HepG2 (cell line): ENCODE measurements at places on chromosomes 4 and X. TPM values are rescaled to one million over a fixed set of nuclear protein-coding genes. Genes with fewer than 3 reads are reported as not detected.

PRPS2 gene
- total RNA-seq = 24.4 and 29.2 TPM in 2 replicates

DNA sequence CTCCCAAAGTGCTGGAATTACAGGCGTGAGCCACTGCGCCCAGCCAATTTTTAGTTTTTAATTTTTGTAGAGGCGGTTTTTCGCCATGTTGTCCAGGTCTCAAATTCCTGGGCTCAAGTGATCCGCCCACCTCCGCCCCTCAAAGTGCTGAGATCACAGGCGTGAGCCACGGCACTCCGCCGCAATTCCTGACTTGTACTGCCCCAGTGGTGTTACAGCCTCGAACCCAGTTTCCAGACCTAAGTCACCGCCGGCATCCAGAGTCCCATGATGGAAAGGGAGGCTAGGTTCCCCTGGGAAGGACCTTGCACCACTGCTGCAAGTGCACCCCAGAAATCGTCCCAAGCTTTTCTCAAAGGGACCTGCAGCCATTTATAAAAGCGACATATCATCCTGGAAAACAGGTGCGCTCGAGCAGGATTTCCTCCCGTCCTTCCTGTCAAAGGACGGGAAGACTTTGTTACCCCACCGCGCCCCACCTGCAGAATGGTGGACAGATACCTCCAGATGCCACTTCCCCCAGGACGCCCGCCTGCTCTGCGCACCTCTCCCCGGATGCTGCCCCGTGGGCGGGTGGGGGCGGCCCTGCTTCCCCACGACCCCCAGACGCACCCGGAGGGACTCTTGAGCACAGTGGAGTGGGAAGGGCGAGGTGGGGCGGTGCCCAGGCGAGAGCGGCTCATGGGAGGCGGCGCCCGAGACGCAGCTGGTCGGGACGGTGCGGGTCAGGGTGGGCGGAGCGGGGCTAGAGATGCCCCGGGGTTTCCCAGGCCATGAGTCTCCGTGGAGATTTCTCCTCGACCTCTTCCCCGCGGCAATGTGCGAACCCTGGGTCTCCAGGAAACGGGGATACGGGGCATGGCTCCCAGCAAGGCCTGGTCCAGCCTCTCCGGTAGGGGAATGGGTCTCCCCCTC, 947 bp upstream of the RPL10 start:
- DNase-seq = peak; percentile 40
- peaks cover 22% of the 10 kb centered on the region; the same call in 2 of the 3 replicates for H3K36me3 ChIP-seq
- peak overlapping the region; percentile 52 for H3K4me3 ChIP-seq
- H3K27me3 ChIP-seq = no peaks in the 10 kb centered on the region; the same call in 2 of the 3 replicates

DNA sequence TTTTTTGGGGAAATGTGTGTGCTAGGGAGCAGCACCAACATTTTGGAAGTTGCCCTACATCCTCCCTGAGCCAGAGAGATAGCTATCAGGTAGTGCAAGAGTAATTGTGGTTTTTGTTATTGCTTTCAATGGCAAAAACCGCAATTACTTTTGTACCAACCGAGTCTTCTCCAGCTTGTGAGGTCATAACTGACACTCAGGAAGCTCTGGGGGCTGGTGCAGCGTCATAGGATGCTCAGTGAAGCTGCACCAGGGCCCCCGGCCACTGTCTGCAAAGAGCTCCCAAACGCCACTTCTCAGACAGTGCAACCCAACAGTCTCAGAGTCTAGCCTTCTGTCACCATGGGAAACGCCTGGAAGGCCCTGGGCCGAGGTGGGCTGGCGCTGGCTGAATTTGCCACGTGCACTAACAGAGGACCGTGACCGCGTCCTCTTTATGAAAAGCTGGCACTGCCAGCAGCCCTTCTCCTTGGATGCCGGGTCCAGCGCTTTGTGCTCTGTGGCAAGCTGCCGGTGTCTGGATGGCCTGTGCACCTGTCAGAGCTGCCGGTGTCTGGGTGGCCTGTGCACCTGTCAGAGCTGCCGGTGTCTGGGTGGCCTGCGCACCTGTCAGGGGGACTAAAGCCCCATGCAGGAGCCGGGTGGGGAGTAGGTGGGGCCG, 19.4 kb downstream of the SH3TC1 start:
- peaks cover 70% of the 10 kb centered on the region; the same call in 2 of the 3 replicates for H3K36me3 ChIP-seq
- H3K4me3 ChIP-seq = no peak overlapping the region
- DNase-seq = no peak
- H3K27ac ChIP-seq = no peak overlapping the region
- H3K4me1 ChIP-seq = peaks cover 19% of the 10 kb centered on the region

GLOD5 gene
- total RNA-seq = 0.73 and 0.93 TPM in 2 replicates

GRCh38 chr4:40340030-40340429, 4.9 kb downstream of the CHRNA9 start:
- H3K36me3 ChIP-seq = no peaks in the 10 kb centered on the region
- peaks cover 9% of the 10 kb centered on the region for H3K4me1 ChIP-seq
- H3K27me3 ChIP-seq = peaks cover 6% of the 10 kb centered on the region; the same call in 1 of the 3 replicates
- DNase-seq = no peak
- no peak overlapping the region for H3K27ac ChIP-seq

DNA sequence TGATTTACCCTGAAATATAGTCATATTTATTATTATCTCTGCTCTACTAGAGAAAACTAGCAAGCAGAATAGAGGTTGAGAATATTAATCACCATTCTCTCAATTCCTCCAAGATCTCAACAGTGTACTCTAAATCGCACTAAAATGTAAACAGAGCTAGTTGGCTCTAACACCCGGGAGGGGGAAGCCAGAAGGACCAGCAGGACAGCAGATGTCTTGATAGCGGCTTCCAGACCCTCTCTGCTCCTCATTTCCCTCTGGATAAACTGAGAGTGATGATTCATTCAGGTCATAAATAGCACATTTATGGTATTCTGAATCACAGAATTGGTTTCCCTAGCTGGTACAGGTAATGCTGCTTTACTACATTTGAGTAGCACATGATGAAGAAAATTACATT, 82.5 kb downstream of the TBC1D9 start:
- DNase-seq = no peak
- H3K4me1 ChIP-seq = no peaks in the 10 kb centered on the region
- no peak overlapping the region for H3K4me3 ChIP-seq
- no peaks in the 10 kb centered on the region for H3K27me3 ChIP-seq
- no peak overlapping the region for H3K27ac ChIP-seq

NXF2 gene
- total RNA-seq = not detected in 2 replicates

GRCh38 chrX:40578039-40578695, 2.6 kb upstream of the ATP6AP2 start:
- peak; percentile 40 for DNase-seq
- H3K4me3 ChIP-seq = 0 out of 2 replicates have a peak overlapping the region, but pooled peaks have one; percentile 7
- no peaks in the 10 kb centered on the region for H3K36me3 ChIP-seq
- no peaks in the 10 kb centered on the region for H3K27me3 ChIP-seq
- H3K4me1 ChIP-seq = peaks cover 46% of the 10 kb centered on the region

- no peak overlapping the region for H3K27ac ChIP-seq
- no peaks in the 10 kb centered on the region for H3K36me3 ChIP-seq
- H3K4me1 ChIP-seq = no peaks in the 10 kb centered on the region
- no peaks in the 10 kb centered on the region for H3K27me3 ChIP-seq
- H3K4me3 ChIP-seq = no peak overlapping the region
Observed at GRCh38 chr4:85986266-85986665, 373.6 kb downstream of the MAPK10 start.

- H3K27ac ChIP-seq = no peak overlapping the region
- no peaks in the 10 kb centered on the region for H3K4me1 ChIP-seq
- no peaks in the 10 kb centered on the region for H3K36me3 ChIP-seq
- no peak for DNase-seq
Observed at GRCh38 chrX:113384628-113385027, 544.0 kb upstream of the AMOT start.

GRPR gene
- total RNA-seq = 0.04 TPM in 1 of 2 replicates, not detected in the other

PSAPL1 gene
- 0.02 TPM in 1 of 2 replicates, not detected in the other for total RNA-seq

GRCh38 chrX:43953218-43953617, 20.0 kb downstream of the NDP start:
- no peak overlapping the region for H3K27ac ChIP-seq
- DNase-seq = no peak
- H3K27me3 ChIP-seq = no peaks in the 10 kb centered on the region
- no peaks in the 10 kb centered on the region for H3K4me1 ChIP-seq

GRCh38 chr4:3121110-3121509, 46.6 kb downstream of the HTT start:
- H3K36me3 ChIP-seq = peaks cover 24% of the 10 kb centered on the region
- no peak for DNase-seq
- no peaks in the 10 kb centered on the region for H3K27me3 ChIP-seq

- H3K4me1 ChIP-seq = no peaks in the 10 kb centered on the region
- no peaks in the 10 kb centered on the region for H3K27me3 ChIP-seq
- H3K4me3 ChIP-seq = no peak overlapping the region
Observed at GRCh38 chr4:48139691-48140090, 5.6 kb upstream of the TXK start.

DNA sequence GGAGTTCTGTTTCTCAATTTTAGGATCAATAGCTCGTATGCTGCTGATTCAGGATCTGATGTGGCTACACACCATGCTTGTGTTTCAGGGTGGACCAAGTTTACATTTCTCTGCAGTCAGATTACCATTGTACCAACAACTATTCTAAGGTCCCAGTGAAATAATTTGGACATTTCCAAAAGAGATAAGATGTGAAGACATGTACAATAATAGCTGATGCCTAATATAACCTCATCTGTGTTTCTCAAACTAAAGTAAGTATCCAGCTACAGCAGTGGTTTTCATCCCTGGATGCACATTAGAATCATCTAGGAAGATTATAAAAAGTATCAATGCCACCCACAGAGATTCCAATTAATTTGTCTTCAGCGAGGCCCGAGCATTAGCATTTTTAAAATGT, 209.7 kb downstream of the ANTXR2 start:
- H3K4me3 ChIP-seq = no peak overlapping the region
- no peaks in the 10 kb centered on the region for H3K27me3 ChIP-seq
- no peaks in the 10 kb centered on the region for H3K36me3 ChIP-seq
- DNase-seq = no peak

DNA sequence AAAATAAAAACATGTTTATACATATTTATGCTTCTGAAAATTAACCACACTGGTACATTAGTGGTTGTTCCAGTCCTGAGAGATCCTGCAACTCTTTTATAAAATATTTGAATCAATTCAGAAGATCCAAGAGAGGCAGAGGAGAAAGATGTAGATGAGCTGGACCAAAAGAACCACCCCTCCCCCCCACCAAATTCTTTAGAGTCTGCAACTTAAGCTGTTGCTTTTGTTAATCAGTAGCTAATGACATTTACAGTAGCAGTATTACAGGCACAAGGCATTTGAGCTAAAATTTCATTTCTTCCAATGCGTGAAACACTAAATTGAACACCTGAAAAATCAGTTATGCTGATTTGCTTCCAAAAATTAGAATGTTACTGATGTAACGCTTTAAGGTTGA, 61.5 kb downstream of the PDK3 start:
- H3K27me3 ChIP-seq = no peaks in the 10 kb centered on the region
- H3K36me3 ChIP-seq = no peaks in the 10 kb centered on the region
- DNase-seq = no peak
- H3K27ac ChIP-seq = no peak overlapping the region

NDNF gene
- not detected in 2 replicates for total RNA-seq

DNA sequence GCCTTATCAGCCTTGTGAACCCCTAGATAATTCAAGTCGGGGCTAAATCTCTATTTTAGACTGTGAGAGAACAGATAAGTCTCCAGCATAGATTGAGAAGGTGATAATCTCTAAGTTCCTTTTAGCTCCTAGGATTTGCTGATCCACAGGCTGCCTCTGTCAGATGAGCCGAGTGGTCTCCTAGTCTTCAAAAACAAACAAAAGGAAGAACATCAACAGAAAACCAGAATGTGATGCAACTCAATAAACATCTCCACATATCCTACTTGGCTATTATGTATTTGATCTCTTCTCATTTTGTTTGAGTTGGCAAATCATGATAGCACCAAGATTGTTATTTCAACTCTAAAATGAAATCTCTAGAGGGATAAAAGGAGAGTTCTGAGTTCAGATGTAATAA, 88.4 kb upstream of the SLC7A11 start:
- no peaks in the 10 kb centered on the region for H3K36me3 ChIP-seq
- H3K27ac ChIP-seq = no peak overlapping the region
- H3K27me3 ChIP-seq = no peaks in the 10 kb centered on the region
- DNase-seq = no peak

DNA sequence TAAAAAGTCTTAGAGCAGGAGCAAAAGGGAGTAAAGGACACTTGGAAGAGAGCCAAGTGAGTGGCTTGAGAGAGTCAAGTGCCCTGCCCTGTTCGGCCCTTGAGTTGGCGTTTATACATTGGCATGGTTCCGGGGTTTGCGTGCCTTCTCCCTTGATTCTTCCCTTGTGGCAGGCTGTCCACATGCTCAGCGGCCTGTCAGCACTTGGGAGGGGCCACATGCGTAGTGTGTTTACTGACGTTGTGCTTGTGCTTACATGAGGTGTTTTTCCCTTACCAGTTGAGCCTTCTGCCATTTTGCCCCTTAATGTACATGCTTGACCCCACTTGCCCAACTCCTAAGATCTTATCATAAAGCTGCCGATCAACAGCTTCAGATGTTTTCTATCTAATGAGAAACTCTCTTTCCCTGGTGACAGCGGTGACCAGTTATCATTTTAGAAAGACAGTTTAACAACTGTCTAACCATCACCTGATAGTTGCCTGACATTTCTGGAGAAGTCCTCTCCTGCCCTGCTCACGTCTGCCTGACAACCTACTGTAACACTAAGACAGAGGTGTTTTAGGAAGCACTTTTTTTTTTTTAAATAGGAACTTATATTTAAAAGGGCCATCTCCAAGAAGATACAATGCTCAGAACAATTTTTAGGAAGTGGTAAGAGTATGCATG, 49.5 kb upstream of the GC start:
- H3K27me3 ChIP-seq = no peaks in the 10 kb centered on the region
- no peaks in the 10 kb centered on the region for H3K4me1 ChIP-seq
- H3K4me3 ChIP-seq = no peak overlapping the region
- H3K27ac ChIP-seq = no peak overlapping the region
